Pulmonary artery endothelial cell (primary cell): ENCODE measurements at places on chromosomes 2 and 18.

GRCh38 chr2:116416731-116417377 is 1397.6 kb upstream of the DDX18 start:
- DNase-seq: no peak

- DNase-seq: no peak
Measured at GRCh38 chr2:182894174-182894573, 27.7 kb upstream of the FRZB start.

- no peak for DNase-seq
Measured at GRCh38 chr2:108215794-108216211, 24.0 kb upstream of the SULT1C3 start.

DNA sequence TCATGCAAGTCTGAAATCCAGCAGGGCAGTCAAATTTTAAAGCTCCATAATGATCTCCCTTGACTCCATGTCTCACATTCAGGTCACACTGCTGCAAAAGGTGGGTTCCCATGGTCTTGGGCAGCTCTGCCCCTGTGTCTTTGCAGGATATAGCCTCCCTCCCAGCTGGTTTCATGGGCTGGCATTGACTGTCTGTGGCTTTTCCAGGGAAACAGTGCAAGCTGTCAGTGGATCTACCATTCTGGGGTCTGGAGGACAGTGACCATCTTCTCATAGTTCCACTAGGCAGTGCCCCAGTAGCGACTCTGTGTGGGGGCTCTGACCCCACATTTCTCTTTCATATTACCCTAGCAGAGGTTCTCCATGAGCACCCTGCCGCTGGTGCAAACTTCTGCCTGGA is 220.6 kb upstream of the COPS8 start:
- no peak for DNase-seq

GRCh38 chr2:85437488-85438200 is 19.1 kb downstream of the SH2D6 start:
- DNase-seq: peak; percentile 43

- no peak for DNase-seq
Measured at GRCh38 chr2:217299590-217299989, 439.7 kb upstream of the TNP1 start.

GRCh38 chr2:39989888-39990287 is 210.8 kb upstream of the THUMPD2 start:
- no peak for DNase-seq

GRCh38 chr2:239534581-239535412 is 134.0 kb upstream of the HDAC4 start:
- DNase-seq: no peak

DNA sequence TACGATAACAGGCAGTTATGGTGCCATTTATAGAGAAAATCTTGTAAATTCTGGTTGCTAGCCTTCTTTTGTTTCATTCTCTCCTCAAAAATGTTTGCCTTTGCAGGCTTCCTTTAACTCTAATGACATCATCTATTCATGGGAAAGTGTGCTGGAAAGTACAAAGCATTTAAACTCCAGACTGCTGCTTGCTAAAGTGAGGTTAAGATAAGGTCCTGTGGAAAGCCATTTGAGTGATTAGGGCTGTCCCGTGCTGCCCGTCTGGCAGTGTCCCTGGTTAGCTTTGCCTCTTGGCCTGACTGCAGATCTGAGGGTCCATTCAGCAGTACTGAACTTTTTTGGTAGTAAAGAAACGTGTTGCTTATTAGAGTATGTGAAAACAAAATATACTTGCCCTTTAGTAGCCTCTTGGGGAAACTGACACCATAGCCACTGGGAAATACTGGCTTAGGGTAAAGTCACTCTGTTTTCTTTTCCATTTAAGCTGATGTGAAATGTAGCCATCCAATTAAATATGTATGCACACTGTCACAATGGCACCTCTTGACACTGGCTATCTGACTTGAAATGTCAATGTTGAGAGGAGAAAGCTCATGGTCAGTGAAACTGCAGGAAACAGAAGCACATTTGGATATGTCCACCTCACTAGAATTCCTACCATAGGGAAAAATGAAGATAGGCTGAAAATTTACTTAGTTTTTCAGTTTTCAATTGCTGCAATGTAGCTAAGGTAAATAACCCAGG is 321.5 kb downstream of the SLC8A1 start:
- DNase-seq: no peak

DNA sequence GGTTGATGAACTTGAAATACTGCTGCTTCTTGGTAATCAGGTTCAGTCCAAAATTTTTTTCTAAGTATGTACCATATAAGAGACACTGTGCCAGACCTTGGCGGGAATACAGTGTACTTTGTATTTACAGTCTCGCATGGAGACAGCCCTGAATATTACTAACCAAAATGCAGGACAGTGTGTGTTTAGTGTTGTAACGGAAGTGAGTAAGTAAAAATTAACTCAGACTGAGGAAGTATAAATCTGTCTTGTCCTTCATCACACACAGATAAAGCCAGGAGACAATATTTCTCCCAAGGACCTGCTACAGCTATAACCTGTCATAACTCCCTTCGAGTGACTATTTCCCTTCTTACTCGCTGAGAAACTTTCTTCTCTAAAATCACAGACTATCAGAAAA is 76.9 kb downstream of the ACTR3 start:
- peak; percentile 26 for DNase-seq

DNA sequence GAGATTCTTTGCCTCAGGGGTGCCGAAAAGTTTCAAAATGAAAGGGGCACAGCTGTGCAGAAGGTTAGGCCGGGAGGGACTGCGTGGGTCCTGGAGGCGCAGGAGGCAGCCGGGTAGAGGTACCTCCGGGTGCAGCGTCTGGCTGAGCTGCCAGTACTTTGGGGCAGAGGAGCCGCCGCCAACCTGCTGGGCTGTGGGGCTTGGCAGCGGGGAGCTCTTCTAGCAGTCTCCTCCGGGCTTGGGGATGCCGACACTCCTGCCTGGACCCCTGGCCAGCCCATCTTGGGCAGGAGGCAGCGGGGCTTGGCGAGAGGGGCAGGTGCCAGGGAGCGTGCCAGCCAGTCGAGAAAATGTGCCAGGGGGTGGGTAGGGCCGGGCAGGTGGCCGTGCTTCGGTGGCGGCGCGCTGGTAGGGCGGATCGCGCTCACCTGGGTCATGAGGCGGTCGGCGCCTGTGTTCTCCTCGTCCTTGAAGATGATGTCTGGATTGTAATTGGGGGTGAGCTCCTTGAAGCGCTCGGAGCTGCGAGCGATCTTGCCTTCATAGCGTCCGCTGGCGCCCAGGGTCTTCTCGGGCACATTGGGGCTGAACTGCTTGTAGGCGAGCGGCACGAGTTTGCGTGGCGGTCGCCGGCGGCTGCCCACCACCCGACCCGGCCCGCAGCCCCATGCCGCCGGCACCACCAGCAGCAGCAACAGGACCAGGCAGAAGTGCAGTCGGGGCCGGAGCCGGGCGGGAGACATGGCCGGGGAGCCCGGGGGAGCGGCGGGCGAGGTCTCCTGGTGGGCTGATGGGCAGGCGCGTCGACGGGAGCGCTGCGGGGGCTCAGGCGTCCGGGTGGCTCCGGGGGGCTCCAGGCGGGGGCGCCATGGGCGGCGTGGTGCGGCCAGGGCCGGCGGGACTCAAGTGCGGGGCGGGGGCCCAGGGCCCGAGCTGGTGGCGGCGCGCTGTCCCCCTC is 717 bp downstream of the IHH start:
- DNase-seq: no peak

DNA sequence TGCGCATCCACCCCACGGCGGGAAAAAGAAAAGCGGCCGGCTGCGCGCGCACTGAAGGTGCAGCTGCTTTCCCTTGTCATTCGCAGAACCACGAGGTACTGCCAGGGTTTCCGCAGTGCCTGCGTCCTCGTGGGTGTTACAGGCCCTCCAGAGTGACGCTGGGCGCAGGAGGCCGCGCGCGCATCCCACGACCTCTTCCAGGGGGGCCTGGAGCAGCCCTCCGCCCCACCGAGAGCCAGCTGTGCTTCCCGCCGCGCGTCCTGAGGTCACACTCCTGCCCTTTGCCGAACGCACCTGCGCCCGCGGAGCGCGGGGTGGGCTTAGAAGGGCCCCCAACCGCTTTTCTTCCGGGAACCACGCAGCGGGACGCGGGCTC is 378 bp upstream of the IAH1 start:
- no peak for DNase-seq
